ENCODE measurements at places on chromosomes 4 and X.

DNA sequence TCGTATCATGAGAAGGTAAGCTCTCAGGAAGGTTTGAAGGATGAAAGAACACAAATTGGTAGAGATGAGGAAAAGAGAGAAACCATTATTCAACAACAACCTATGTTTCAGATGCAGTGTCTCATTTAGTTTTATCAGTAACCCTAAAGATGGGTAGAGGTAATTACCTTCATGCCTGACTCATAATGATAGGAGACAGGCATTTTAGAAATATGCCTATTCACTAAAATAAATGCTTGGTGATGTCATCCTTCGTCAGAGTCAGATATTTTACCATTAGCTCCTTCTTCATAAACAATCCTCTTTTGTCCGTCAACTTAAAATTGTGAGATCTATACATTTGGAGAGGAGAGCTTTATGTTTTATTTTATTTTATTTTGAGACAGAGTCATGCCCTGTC is 21.5 kb upstream of the RNF150 start:
- DNase-seq = no peak

DNA sequence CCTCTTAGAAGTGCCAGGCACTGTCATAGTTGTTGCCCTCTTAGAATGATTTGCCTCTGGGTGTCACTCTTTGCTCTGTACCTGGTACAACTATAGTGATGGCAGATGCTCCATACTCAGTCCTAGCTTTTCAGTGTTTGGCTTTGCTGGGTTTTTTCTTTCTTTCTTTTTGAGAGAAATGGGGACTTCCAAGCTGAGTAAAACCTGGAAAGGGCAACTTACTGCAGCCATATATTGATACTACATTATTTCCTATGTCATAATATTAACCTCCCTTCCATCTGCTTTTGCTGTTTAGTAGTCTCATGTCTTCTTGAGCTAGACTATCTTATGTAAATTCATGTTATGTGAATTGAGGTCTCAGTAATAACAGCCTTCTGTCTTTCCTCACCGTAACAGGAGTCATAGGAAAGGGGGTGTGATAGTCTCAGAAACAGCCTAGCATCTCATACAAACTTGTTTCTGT is 49.0 kb downstream of the NIPAL1 start:
- DNase-seq = no peak

- peak; percentile 31 for DNase-seq
These were observed 52.4 kb downstream of the MAPK10 start for GRCh38 chr4:86307432-86307831.

DNA sequence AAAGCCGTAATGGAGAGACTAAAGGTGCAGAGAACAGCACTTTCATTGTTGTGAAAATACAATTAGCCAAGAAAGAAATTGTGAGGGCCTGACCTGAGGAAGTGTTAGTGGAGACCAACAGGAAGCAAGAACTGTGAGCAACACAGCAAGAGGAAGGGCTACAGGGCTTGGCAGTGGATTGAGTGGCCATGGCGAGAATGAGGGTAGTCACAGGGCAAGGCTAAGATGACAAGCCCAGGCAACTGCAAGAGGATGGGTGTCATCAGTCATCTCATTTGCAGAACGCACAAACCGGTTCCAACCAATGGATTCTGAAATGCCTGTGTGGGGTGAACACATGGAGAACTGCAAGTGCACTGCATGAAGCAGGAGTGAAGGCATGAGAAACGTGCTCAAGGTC is 3.6 kb downstream of the SLC10A6 start:
- DNase-seq = no peak

GRCh38 chr4:56665781-56666180 is 15.3 kb downstream of the HOPX start:
- DNase-seq = no peak

DNA sequence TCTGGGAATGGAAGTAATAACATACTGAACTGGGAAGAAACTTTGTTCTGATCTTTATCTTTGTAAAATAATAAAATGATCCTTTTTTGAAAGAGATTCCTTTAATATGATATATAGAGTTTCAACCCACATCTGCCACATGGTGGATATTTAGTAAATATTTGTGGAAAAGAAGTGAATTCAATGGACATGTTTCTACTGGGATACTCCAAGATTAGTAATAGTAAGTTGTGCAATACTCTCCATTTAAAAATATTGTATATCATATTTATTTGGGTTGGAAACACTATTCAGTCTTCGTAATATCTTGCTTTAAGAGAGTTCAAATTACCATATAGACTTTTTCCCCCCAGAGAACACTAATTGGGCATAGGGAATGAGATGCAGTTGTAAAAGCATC is 17.8 kb upstream of the ARSJ start:
- DNase-seq = no peak

DNA sequence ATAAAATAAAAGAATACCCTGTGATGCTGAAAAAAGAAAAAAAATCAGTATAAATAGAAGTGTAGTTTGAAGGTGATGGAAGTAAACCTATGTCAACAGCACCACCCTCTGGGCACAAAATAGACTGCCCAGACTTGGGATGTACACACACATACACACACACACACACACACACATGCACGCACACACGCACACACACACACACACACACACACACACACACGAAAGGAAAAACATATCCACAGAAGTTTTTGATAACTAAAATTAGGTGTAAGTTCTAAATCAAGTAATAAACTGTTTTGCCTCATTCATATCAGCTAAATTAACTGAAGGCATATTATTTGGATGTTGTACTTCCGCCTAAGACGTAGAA is 40.5 kb downstream of the ANXA5 start:
- peak; percentile 93 for DNase-seq

GRCh38 chr4:70927502-70928137 is 25.5 kb downstream of the MOB1B start:
- DNase-seq = no peak

DNA sequence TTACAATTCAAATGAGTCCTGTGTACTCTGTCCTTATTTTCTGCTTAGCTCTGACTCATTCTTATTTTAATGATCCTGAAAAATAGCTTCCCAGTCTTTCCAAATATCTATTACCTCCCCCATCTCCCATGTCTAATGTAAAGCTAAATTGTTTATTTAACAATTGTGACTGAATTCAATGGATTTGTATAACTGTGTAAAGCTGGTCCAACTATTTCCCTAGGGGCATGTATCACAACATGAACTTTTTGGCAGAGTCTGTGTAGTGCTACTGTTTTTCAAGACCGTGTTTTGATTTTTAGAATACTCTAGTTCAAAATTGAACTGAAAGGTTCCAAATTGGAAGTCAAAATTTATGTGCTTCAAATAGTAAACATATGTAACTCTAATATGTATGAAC is 67.8 kb downstream of the SPCS3 start:
- DNase-seq = peak; percentile 40

- DNase-seq = no peak
These were observed 37.0 kb upstream of the ABCG2 start for GRCh38 chr4:88195328-88196012.

- no peak for DNase-seq
These were observed 10.6 kb downstream of the HMX1 start for GRCh38 chr4:8860892-8861575.

GRCh38 chrX:15855568-15856221 is 1.1 kb upstream of the AP1S2 start:
- no peak for DNase-seq

DNA sequence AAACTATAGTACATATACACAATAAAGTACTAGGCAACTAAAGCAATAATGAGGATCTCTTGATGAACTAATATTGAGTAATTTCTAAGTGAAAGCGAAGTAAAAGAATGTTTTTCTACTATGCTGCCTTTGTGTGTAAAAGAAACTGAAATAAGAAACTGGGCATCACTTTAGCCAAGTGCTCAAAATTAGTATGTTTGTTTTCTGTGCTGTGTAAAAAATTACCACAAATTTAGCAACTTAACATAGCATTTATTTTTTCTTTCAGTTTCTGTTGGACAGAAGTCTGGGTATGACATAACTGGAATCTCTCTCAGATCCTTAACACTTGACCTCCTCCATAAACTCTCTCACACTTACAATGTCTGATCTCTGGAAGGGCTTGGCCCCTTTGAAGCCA is 687.1 kb upstream of the MAGEB2 start:
- DNase-seq = no peak

DNA sequence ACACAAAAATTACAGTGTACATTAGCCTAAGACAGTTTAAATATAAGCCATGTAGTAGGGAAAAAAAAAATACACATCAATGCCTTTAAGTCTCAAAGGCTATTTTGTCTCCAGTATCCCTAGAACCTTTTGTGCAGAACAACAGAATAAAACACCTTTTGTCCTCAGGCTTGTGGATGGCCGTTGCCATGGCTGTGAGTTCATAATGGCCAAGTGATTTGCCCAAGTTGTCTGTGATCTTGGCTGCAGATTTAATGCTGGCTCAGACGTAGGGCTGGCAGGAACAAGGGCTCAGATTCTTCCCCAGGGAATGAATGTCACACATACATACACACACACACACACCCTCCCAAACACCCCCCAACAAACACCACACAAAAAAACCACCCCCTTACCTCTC is 25.3 kb downstream of the GPM6B start:
- no peak for DNase-seq

DNA sequence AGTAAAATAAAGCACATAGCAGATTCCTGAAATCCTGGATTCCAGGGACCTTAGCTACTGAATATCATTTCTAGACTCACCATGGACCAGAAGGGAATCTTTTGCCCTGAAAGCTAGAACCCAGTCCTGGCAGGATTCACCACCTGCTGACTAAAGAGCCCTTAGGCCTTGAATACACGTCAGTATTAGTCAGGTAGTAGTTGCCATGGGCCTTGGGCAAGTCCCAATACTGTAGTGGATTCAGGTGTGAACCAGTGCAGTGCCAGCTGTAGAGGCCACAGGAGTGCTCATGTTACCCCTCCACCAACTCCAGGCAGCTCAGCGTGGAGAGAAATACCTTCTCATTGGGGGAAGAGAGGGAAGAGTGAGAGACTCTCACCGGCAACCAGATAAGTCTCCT is 64.1 kb upstream of the UBQLN2 start:
- no peak for DNase-seq

GRCh38 chrX:69037786-69038185 is 127.5 kb downstream of the PJA1 start:
- no peak for DNase-seq

DNA sequence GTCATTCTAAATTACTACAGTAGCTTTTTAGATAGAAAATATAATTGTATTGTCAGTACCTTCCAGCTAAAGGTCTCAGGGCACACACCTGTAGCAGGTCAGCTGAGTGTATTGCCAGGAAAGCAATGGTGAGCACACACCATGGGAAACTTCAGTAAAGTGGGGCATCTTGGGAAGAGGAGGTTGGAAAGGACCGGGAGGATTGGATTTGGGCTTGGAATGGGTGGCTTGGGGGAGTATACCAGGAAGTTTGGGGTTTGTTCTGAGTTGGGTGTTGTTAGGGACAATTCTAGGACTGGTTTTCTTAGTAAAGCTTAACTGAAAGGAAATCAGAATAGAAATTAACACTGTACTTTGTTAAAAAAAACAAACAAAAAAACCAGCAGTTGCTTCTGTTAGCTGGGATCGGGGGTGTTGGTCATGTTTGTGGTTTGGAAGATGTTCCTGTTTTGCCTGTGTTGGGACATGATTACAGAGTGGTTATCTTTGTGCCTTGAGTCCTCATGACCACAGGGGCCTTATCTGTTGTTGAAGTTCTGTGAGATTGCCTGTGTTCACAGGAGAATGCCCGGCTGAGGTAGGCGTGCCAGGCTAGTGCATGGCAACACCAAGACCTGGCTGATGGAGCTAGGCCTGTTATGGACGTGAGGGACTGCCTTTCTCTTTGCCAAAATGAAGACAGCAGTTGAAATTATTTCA is 35.1 kb downstream of the PRIMPOL start:
- DNase-seq = peak; percentile 53

- peak; percentile 69 for DNase-seq
These were observed 42.9 kb downstream of the MOSPD2 start for GRCh38 chrX:14916017-14916674.

DNA sequence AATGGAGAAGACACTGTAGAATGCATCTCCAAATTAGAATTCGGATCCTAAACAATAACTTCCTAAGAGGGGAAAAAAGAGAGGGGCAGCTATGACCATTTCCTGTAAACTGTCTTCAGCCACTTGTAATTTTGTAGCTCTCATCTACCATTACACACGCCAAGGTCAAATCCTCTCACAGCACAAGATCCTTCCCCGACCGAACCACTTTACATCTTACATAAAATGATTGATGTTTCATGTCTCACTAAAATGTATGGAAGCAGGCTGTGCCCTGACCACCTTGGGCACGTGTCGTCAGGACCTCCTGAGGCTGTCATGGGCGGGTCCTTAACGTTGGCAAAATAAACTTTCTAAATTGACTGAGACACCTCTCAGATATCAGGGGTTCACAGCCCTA is 24.1 kb upstream of the PBDC1 start:
- peak; percentile 50 for DNase-seq

GRCh38 chr4:150464523-150464922 is 117.4 kb upstream of the MAB21L2 start:
- DNase-seq = no peak

DNA sequence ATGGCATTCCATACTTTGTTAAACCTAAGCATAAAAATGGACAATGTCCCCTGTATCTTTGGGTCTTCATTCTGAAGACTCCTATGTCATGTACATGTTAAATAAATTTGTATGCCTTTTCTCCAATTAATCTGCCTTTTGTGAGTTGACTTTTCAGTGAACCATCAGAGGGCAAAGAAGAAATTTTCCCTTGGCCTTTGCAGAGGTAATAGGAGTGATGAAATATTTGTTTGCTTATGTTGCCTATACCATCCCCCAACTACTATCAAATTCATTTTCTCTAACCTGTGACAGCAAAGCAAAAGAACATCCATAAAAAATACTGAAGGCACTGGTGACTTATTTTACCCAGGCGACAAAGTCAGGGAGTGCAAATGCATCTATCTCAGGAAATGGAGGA is 18.2 kb downstream of the NAAA start:
- DNase-seq = no peak

- DNase-seq = no peak
These were observed 46.2 kb downstream of the GPC4 start for GRCh38 chrX:133369065-133369464.

- peak; percentile 45 for DNase-seq
These were observed 552 bp downstream of the IKBKG start for GRCh38 chrX:154548028-154548316.

DNA sequence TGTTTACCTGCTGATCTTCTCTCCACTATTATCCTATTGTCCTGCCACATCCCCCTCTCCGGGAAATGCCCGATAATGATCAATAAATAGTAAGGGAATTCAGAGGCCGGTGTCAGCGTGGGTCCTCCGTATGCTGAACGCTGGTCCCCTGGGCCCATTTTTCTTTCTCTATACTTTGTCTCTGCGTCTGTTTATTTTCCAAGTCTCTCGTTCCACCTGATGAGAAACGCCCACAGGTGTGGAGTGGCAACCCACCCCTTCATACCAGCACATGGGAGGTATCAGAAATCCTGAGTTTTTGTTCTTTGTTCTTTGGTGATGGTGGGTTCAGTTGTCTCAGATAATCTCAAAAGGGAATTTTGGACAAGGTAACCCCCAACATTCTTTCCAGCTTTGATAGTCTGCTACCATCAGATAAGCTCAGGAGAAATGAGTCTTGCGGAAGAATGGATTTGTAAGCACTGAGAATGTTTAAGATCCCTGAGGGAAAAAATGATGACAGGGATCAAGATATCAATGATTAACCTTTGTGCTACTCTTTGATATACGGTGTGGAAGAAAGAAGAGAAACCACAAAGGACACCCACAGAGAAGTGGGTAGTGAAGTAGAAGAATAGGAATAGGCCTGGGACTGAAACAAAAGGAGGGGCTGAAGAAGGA is 117.9 kb downstream of the CEP44 start:
- DNase-seq = no peak

- DNase-seq = peak; percentile 13
These were observed 803.0 kb downstream of the DMD start for GRCh38 chrX:32408389-32408788.

Measured in choroid plexus epithelial cell (primary cell).